ENCODE measurements at places on chromosomes 7 and 10.

GRCh38 chr10:876438-876837 lies 55.1 kb downstream of the LARP4B start:
- DNase-seq: no peak

GRCh38 chr10:35089611-35090161 lies 455 bp downstream of the CUL2 start:
- DNase-seq: no peak

GRCh38 chr10:77819210-77820112 lies 107.1 kb downstream of the DLG5 start:
- DNase-seq: no peak

DNA sequence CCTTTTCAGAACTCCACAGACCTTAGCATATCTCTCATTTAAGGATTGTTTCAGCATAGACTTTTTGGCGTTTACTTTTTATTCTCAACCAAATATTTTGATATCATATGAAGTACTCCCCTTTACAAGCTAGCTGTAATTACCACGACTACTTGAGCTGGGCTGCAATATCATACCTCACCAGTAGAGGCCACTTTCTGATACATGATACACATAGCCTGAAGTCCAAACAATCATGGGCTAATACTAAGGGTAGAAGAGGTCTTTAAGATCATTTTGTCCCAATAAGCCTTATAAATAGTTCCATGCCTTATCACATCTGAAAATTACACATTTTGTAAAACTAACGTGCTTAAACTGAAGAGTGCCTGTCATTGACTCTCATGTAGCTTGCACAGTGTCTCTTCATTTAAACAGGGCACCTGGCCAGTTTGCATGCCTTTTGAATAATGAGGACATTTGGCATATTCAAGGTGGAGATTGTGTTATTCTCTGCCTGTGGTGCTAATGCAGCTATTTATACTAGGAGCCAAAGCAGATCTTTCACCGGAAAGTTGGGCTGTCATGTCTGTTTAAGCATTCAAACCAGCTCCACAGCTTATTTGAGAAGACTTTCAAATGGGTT lies 403.7 kb upstream of the ZMIZ1 start:
- DNase-seq: no peak

All from retina (tissue), 1 donor.